ENCODE measurements at places on chromosomes 13 and 19.
A peak's percentile ranks its signal among the peaks of the same experiment; 100 is the strongest.

DNA sequence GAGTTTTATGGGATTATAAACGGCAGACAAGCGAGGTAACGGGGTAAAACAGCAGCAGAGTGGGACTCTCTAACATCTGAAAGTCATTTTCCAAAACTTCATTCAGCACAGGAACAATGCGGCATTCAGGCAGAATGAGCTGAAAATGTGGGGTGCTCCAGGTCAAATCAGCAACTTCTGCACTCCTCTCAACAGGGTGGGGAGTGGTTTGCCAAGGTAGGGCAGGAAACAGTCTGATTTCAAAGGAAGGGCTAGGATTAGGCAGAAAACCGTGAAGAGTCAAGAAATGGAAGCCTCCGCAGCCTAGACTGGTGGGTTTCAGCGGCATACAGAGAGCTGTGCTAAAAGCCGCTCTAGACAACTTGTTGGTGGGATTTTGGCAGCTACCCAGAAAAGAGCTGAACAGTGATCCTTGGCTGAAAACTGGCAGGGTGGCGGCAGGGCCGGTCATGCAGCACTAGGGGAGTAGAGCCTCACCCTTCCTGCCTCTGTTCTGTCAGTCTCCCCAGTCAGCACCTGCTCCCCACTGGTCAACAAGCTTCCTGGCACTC, 154.2 kb upstream of the KLF12 start:
- no peak for DNase-seq

DNA sequence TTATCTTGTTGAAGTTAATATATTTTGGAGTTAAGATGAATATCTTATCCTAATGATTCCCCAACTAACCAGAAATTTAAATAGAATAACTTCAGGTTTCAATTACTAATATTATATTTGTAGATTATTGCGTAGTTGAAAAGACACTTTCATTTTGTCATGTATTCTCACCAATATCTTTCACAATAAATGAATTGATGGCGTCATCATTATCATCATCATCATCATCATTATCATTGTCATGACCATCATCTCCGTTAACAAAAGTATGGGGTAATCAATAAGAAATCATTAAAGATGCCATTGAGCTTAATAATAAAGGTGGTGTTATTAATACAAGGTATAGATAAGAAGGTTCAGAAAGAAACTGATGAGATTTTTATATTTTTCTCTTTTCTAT, 768.8 kb upstream of the SLC10A2 start:
- DNase-seq: no peak

DNA sequence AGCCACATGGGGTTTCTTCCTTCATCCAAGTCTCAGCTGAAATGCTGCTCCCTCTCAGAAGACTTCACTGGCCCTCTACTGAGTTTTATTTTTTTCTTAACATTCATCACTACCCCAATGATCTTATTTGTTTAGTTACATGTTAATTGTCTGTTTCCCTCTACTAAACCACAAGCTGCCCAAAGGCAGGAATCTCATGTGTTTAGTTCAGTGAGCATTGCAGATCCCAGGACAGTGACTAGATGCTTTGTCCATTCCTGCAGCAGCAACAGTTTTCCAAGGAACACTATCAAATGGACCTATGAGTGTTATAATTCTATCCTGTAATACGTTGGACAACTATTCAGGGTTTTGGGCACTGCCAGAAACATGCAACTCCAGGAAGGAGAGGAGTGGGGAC, 93.1 kb downstream of the RNASEH2B start:
- no peak for DNase-seq

GRCh38 chr13:59754411-59754810, 409.3 kb downstream of the DIAPH3 start:
- DNase-seq: no peak

DNA sequence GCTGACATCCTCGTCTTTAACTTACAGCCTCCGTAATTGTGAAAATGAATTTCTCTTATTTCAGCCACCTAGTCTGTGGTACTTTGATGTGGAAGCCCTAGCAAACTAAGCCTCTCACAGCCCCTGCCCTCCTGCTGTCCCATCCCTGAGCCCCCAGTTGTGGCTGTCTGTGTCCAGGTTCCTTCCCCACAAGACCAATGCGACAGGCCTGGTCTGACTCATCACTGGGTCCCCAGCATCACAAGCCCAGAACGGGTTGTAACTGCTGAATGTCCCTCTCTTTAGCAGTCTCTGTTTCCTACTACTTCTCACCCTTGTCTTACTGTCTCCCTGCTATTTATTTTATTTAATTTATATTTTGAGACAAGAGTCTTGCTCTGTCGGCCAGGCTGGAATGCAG, 5.7 kb downstream of the POU2F2 start:
- DNase-seq: no peak

DNA sequence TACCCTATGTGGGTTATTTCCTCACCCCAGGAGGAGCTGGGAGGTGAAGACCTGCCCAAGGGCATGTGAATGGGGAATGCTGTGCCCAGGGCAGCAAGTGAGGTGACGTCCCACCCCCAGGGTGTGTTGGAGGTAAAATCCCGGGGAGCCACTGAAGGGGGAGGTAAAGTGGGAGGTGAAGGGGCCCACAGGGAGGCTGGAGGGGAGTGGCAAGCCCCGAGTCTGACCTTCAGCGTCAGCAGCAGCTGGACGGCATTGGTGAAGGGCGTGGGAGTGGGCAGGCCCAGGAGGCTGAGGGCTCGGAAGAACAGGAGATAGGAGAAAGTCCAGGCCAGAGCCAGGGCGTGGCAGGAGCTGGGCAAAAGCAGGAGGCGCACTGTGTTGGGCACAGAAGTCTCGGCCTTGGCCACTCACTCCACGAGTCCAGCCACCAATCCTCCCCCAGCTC, 2.4 kb downstream of the MBOAT7 start:
- DNase-seq: no peak

GRCh38 chr19:28345811-28346210, 867.1 kb downstream of the UQCRFS1 start:
- peak; percentile 44 for DNase-seq

DNA sequence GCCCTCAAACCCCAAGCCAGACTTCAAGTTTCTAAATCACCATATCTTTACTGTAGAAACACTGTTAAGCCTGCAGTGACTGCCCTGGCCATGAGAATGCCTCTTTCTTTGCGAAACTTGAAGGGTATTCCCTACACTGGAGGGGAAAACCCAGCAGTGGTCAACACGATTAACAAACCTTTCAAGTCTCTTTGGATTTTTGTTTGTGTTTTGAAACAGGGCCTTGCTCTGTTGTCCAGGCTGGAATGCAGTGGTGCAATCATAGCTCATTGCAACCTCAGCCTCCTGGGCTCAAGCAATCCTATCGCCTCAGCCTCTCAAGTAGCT, 17.4 kb upstream of the POMP start:
- no peak for DNase-seq

DNA sequence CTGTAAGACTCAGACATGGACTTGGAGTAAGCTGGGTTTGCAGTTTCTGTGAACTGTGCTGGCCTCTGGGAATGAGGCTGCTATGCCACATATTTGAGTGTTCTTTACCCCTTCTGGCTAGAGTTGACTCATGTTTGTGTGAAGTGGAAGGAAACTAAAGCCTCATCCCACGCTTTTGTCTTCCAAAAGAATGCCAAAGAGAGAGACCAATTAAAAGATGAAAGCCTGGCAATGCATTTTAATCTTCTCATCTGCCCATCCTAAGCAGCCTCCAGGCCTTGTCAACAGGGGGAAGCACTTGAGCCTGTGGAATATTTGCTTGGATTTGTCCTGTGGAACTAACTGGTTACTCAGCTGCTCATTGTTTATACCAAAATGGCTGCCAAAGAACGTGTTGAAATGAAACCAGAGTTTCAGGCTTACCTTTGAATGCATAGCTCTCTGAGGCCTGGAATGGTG, 49.1 kb downstream of the LMO7 start:
- peak; percentile 88 for DNase-seq

DNA sequence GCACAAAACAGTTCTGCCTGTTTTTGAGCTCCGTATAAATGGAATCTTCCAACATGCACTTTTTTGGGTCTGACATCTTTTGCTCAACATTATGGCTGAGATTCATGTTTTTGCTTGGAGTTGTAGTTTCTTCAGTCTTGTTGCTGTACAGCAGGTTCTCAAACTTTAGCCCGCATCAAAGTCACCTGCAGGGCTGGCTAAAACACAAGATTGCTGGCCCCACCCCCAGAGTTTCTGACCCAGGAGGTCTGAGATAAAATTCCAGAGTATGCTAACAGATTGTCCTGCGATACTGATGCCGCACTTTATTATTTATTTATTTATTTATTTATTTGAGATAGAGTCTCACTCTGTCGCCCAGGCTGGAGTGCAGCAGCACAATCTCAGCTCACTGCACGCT, 79.8 kb upstream of the WASF3 start:
- DNase-seq: no peak

- no peak for DNase-seq
Observed at GRCh38 chr13:113078902-113079780, 26.4 kb upstream of the F7 start.

GRCh38 chr13:27336014-27336673, 65.5 kb downstream of the RASL11A start:
- DNase-seq: no peak

GRCh38 chr13:52356327-52356726, 49.6 kb downstream of the THSD1 start:
- DNase-seq: peak; percentile 43

DNA sequence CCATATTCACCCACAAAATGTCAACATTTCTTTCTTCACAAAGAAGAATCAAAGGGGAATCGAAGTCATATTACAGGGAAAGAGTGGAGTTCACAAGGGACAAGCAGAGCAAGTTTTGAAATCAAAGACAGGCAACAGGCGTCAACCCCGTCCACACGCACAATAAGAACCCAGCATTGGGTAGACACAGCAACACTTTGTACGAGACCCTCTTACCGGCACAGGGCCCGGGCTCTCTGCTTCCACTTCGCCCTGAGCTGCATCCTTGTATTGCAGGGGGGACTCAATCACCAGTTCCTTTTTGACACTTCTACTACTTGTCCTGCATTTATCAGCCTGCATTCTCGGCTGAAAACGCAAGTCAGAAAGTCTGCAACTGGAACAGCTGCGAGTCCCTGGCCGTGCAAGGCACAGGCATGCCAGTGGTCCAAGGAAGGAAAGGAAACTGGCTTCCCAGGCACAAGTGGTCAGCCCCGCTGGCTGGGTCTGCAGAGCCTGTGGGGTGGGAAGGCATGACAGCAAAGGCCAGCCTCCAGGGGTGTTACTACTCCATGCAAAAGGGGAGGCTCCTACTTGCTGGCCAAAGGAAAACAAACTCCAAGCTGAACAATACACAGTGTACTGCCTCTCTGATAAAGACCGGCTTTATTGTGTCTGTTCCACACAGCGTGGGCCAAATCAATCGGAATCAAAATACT, at the start of gene DOCK9:
DOCK9 (minus strand) TSS at position 497 of the 698 bp plus-strand sequence; CDS start at position 342, 155 bp downstream.
- DNase-seq: peak; percentile 43

DNA sequence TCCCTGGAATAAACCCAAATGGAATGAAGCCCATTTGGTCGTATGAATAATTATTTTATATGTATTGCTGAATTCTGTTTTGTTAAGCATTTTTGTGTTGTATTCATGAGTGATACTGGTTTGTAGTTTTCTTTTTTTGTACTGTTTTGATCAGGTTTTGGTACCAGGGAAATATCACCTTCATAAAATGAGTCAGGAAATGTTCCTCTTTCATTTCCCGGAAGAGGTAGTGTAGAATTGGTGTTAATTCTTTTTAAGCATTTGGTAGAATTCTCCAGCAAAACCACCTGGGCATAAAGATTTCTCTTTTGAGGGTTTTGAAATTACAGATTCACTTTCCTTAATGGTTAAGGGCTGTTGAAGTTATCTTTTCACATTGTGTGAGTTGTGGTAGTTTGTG, 13.3 kb downstream of the SPATA13 start:
- DNase-seq: no peak

All from fibroblast of skin of scalp (primary cell).